ENCODE measurements at places on chromosomes 12 and 14.
A peak's percentile ranks its signal among the peaks of the same experiment; 100 is the strongest.

- no peak for DNase-seq
Observed at GRCh38 chr12:117530796-117531195, 169.4 kb upstream of the NOS1 start.

GRCh38 chr12:90239732-90240260 lies 531.2 kb upstream of the ATP2B1 start:
- no peak for DNase-seq

- no peak for DNase-seq
Observed at GRCh38 chr14:72618424-72618823, 275.5 kb downstream of the DPF3 start.

DNA sequence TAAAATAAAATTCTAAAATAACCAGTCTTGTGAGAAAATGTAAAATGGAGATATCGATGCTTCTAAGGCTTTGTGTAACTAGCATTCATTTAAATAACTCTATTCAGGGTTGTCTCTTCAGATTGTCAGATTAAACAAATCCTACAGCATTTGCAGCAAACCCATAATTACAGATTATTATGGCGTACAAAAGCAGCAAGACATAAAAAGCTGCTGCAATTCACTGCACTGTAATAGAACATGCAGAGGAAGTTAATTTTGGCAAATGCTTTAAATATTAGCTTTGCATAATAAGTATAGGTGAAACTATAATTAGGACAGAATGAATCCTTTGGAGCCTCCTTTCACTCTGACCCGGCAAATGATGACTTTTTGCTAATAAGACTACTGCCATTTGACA lies 98.3 kb downstream of the INSM2 start:
- DNase-seq = no peak

DNA sequence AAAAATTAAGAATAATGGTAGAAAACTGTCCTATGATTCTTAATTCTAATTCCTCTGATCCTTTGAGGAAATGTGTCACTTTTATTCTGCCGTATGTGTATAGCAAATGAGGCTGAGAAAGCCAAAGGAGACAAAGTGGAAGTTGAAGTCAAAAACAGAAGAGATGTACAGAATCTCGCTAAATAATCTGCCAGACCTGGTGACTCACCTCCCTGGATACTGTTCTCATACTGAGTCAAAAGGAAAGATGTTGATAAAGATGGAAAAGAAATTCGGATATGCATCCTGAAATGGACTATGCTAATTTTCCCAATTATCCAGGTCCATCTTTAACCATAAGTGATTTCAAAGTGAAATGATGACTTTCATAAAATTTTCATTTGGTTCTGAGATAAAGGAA lies 92.5 kb downstream of the DUSP6 start:
- no peak for DNase-seq

GRCh38 chr14:105880616-105881015 lies 354.2 kb downstream of the TMEM121 start:
- DNase-seq = no peak

GRCh38 chr12:75479963-75480461 lies 543 bp upstream of the GLIPR1 start:
- no peak for DNase-seq

DNA sequence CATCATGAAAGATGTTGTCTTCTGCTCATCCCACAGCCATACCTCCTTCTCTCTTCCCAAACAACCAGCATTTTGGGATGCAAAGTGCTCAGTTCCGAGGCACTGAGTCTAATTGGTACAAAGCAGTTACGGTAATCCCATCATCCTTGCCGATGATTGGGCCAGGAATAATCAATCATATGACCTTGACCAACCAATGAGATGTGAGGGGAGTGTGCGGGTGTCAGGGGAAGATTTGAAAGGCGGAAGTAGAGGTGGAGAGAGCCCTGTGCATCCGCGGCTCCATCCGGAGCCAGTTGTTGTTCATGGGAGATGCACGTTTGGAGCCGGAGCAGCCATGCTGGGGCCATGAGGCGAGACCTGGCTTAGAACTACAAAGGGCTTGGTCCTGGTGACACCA lies 67.3 kb downstream of the SYNE3 start:
- DNase-seq = no peak

DNA sequence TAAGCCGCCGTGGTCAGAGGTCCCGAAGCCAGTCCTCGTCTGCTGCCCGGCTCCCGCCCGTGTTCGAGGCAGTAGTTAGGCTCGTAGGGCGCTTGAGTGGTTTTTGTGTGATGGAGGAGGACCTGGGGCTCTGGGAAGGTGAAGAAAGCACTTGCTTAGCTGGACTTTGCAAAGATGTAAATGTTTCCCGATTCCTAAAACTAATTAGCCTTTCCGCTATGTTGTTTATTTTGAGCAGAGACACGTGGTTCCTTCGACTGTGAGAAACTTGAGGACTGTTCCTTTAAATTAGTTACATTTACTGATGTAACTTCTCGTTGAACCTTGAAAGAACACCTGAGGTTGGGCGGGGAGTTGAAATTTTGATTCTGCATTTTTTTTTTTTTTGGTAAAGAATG lies 33.9 kb downstream of the MIA2 start:
- DNase-seq = peak; percentile 60

DNA sequence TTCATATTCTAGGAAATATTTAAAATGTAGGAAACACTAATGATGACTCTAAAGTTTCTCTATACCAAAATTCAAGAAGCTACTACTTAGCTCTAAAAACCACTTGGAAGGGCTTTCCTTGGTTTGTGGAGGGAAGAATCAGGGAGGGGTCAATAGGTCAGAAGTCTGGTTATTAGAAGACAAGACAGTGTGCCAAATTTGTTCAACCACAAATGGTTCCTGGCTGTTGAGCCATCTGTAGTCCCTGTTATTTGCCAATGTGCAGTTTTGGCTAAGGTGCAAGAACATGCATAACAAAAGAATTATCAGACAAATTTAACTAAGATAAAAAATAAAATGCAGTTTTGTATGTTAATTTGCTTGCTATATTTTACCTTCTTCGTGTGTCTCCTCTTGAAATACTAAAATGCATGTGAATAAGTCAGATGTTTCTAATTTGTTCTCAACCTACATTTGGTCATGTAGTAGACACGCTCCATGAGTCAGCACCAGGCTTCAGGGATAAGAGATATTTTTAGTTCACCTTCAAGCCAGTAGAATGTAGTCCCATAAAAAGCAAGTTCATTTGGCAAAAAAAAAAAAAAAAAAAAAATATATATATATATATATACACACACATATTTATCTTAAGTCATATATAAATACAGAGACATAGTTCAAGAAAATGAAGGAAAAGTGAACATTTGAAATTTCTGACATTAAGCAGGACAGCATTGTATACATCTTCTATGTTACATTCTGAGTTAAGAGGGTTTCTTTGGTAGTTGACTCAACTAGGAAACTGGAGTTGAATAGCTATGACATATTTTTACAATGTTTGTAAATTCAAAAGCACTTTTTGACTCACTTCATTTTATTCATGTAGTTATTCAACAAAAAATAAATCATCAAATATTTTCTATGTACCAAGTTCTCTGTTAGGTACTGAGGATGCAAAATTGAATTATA lies 123.3 kb downstream of the KCNC2 start:
- no peak for DNase-seq

GRCh38 chr14:89324501-89325298 lies 92.3 kb downstream of the FOXN3 start:
- DNase-seq = no peak

DNA sequence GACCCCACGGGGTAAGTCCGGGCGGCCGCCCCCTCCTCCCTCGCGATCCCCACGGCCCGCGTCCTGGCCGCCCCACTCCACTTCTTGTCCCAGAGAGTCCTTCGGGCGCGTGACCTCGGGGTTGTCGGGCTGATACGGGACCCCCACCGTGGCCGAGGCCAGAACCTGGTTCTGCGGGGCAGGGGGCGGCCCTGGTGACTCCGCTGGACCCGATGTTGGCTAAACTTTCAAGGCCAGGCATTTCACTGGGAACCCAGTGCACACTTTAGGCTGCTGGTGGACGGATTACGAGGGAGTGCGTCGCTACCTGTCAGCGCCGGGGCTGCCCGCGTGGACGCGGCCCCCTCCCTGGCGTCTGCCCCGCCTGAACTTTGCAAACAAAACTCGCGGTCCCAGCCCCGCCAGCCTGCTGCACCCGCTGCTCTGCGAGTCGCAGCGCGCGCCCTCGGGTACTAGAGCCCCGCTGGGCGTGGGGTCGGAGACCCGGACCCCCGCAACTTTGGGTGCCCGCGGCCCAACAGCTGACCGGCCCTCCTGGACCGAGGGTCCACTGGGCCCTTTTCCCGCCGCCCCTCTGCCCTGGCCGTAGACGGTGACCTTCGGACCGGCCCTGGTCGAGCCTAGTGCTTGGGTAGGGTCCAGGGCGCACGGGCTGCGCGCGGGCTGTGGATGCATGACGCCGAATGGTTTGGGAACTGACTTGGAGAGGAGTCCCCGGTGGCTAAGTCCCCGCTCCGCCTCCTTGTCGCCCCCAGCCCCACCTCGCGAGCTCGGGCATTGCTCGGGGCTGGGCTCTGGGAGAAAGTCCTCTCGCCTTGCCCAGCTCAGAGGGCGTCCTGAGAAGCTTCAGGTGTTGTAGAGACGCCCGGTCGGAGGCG lies 624 bp downstream of the RIN3 start:
- DNase-seq = peak; percentile 45

- no peak for DNase-seq
Observed at GRCh38 chr12:58306266-58307000, 365.1 kb downstream of the ATP23 start.

DNA sequence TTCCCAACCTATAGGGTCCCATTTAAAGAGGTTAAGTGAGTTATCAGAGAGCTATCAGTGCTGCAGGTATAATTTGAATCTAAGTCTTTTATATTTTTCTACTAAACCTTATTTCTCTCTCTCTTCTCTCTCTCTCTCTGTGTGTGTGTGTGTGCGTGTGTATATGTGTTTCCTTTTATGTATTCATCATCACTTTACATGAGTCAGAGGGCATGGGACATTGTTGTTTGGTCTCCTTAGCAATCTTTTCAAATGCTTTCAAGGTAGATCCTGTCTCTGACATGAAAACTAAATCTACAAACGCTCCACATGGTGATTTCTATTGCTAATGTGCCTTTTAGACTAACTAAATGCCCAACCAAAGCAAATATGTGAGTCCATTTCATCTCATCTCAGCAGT lies 459.7 kb downstream of the BTG1 start:
- no peak for DNase-seq

DNA sequence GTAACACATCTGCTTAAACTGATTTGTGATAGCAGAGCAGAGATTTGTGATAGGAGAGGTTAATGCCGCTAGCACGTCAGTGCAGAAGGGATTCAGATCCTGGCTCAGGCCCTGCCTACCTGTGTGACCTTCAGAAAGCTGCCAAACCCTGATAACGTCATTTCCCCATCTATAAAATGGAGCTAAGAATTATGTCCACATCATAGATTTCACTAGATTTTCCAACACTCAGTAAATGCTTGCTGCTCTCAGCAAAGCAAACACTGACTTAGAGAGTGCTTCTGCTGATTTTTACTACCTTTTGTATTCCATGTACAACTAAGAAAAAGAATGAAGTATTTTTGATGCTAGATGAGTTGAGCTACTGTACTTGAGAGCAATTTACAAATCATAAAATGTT lies 261.4 kb downstream of the ITPR2 start:
- no peak for DNase-seq

DNA sequence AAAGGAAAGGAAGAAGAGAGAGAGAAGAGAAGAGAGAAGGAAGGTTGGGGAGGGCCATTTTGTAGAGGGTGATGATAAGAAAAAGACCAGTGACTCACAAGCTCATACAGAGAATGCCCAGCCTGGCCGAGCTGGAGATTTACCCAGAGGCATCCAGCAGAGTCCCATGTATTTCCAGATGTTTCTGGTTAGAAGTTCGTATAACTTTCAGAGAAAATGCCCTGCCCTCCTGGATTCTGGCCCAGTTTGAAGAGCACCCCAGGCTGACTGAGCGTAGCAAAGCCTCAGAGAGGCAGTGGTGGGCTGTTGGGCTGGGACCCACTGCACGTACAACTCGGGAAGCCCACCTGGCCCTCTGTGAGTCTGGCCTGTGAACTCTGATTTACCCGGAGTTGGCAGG lies 221.8 kb downstream of the SLC41A2 start:
- no peak for DNase-seq

GRCh38 chr12:574475-575128 lies 88.6 kb downstream of the NINJ2 start:
- no peak for DNase-seq

DNA sequence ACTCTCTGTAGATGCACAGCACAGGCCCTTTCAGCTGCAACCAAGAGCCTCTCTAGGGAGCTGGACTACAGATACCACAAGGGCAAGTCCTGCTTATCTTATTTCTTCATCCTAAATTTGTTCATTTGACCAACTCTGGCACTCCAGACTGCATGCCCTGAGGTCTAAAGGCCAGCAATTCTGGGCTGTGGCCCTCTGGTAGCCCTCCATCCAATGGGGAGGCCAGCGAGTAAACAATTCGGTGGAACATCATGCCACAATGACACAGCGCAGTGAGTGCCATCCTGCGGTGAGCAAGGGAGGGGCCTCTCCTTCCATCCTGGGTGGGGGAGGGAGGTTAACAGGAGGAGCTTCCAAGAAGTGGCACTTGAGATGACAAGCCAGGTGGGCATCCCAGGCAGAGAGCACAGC lies 652 bp upstream of the SELPLG start:
- DNase-seq = peak; percentile 33

- DNase-seq = no peak
Observed at GRCh38 chr12:50518090-50518489, 13.3 kb downstream of the DIP2B start.

GRCh38 chr12:96108321-96108720 lies 72.9 kb upstream of the LTA4H start:
- DNase-seq = no peak

GRCh38 chr12:1418144-1418543 lies 176.2 kb downstream of the FBXL14 start:
- DNase-seq = no peak

GRCh38 chr12:113427882-113428281 lies 5.7 kb downstream of the SDSL start:
- no peak for DNase-seq

DNA sequence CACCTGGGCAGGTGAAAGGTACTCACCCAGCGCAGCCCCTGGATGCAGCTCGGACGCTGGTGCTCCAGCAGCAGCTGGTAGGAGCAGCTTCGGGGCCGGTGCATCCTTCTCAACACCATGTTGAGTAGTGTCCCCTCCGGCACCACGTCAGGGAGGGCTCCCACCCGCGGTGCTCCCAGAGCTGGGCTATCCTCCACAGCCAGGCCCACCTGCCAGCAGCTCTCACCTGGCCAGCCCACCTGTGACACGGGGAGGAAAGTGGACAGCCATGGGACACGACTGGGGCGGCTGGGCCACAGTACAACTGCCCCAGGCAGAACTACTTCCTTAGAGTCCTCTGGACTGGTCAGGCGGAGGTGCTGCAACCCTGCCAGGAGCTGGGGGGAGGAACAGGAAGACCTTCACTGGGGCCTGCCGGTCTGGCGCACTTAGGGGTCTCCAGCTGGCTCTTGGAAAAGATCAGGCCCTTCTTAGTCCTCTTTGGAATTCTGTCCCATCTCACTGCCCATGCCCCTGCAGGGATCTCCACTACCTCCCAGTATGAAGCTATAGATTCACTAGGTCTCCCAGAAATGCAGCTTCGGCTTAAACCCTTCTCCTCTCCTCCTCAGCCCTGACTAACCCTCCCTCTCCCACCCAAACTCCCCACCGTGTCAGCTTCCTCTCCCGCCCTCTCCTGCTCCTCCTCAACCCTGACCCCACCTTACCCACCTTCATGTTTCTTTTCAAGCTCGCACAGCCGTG lies 668 bp downstream of the RAPGEF3 start:
- no peak for DNase-seq

Data from CD4-positive, CD25-positive, alpha-beta regulatory T cell (primary cell).